Activated naive CD8-positive, alpha-beta T cell treated with anti-CD3 and anti-CD28 coated beads for 36 hours (primary cell): ENCODE measurements at places on chromosomes 11 and 22.

GRCh38 chr11:35588627-35589026, 29.6 kb upstream of the FJX1 start:
- no peaks in the 10 kb centered on the region for H3K4me1 ChIP-seq
- DNase-seq: no peak
- no peak overlapping the region for H3K27ac ChIP-seq
- H3K36me3 ChIP-seq: no peaks in the 10 kb centered on the region

- DNase-seq: no peak
- H3K27ac ChIP-seq: no peak overlapping the region
- no peak overlapping the region for H3K4me3 ChIP-seq
- H3K4me1 ChIP-seq: peaks cover 29% of the 10 kb centered on the region
Measured at GRCh38 chr11:73532310-73532709, 65.6 kb downstream of the FAM168A start.

GRCh38 chr11:24496736-24497725, at the start of gene LUZP2:
LUZP2 (plus strand) TSS chr11:24497053.
- no peak within 1 kb of the TSS for H3K4me3 ChIP-seq
- no peaks in the 10 kb centered on the region for H3K4me1 ChIP-seq
- no peak within 1 kb of the TSS for H3K27ac ChIP-seq

DNA sequence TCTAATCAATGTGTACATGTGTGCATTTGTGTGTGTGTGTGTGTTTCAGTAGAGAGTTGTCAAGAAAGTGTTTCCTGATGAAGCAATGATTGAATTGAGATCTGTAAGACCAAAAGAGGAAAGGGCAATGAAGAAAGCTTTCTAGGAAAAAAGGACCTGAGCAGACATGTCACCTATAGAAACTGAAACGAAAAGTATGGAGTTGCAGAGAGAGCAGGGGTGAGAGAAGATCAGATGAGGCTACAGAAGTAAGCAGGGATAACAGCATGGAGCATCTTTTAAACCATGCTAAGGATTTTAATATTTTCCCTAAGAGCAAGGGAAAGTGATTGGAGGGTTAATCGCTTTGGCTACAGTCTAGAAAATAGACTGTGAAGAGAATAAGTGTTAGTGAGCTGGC, 1459.4 kb upstream of the TENM4 start:
- no peak overlapping the region for H3K27ac ChIP-seq
- no peaks in the 10 kb centered on the region for H3K36me3 ChIP-seq
- no peak overlapping the region for H3K4me3 ChIP-seq
- no peaks in the 10 kb centered on the region for H3K27me3 ChIP-seq
- DNase-seq: no peak

GRCh38 chr11:22304337-22304961, 33.7 kb upstream of the SLC17A6 start:
- no peak overlapping the region for H3K4me3 ChIP-seq
- peaks cover 13% of the 10 kb centered on the region for H3K27me3 ChIP-seq
- H3K27ac ChIP-seq: no peak overlapping the region
- DNase-seq: no peak
- H3K4me1 ChIP-seq: no peaks in the 10 kb centered on the region

DNA sequence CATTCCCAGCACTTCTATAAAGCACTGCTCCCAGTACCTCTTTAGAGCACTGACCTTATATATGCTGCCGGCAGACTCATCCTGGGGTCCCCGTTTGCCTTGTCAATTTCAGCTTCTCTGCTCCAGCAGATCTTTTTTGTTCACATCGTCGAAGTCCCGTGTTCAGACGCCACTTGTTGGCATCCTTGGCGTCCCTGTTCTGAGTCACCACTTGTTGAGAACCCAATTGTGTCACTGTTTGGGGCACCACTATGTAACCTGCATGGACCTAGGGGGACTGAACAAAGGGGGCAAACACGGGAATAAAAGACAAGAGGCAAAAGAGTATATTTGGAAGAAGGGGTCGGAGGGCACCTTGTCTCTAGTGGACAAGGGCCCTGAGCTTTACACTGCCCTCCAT, 25.5 kb downstream of the OR10A6 start:
- H3K27me3 ChIP-seq: peaks cover 40% of the 10 kb centered on the region
- H3K4me1 ChIP-seq: no peaks in the 10 kb centered on the region
- no peak overlapping the region for H3K4me3 ChIP-seq
- H3K36me3 ChIP-seq: no peaks in the 10 kb centered on the region
- DNase-seq: no peak
